ENCODE measurements at places on chromosomes 13 and 19.

GRCh38 chr13:98652721-98653462, 76.0 kb upstream of the STK24 start:
- no peak for DNase-seq

DNA sequence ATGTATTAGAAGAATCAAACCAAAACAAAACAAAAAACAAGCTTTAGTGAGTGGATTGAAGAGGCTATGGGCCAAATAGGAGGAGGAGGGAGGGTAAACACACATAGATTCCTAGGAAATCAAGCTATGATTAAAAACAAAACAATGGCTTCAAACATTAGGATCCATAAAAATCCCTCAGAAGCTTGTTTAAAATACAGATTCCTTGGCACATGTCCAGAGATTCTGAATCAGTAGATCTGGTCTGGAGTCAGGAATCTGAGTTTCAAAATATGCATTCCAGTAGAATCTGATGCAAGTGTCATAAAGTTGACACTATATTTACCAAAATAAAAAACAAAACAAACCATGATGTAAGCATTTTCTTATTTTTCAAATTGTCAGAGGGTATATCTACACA, 692.8 kb upstream of the SGCG start:
- DNase-seq, result no peak

DNA sequence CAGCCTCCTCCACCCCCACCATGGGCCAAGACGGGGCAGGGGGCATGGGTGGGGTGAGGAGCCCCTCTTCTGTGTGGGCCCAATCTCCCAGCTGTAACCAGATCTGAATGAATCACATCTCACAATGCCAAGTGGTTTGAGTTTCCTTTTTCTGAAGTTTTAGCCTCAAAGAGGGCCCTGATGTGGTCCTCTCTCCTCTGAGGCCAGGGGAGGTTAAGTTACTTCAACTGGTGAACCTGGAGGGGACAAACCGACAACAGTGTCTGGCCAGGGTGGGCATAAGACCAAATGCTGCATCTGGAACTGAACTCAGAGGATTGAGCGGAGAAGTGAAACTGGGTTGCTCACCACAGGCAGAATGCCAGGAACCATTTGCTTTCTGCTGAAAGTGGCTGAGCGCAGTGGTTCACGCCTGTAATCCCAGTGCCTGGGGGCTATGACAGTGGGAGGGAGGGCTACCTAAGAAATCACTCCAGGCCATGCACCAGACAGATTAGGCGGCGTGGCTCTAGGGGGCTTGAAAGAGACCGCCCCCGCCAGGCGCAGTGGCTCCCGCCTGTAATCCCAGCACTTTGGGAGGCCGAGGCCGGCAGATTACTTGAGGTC, 15.4 kb upstream of the IRGC start:
- peak; percentile 53 for DNase-seq

DNA sequence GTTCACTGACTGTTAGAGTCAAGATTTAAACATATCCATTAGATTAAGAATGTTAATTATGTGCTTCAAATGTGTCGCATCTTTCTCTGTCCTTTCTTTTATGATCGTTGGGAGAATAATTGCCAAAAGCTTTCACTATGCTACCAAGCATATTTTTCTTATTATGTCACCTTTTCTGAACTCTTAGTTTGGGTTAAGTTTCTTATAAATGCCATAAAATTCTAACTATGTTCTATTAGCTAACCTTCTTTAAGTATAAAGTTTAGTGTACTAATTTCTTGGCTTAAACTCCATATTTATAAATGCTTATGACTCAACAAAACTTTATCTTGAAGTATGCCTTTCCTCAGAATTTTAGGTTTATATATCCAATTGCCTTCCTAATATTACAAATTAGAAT, 1759.4 kb downstream of the PCDH9 start:
- no peak for DNase-seq

GRCh38 chr13:27481766-27482165, 31.4 kb upstream of the MTIF3 start:
- DNase-seq, result peak; percentile 56

DNA sequence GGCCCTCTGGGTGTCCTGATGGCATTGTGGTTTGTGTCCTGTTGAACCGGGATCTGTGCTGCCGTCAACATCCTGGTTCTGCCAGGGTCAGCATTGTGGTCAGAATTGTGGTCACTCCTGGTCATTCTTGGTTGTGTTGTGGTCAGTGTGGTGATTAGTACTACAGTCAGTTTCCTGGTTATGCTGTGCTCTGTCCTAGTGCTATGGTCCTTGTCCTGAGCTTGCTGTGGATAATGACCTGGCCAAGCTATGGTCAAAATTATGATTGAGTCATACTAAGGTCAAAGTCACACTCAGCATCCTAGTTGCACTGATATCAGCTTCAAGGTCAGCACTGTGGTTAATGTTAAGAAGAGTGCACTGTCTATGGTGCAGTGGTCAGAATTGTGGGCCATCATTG, 4.5 kb upstream of the OLFM2 start:
- no peak for DNase-seq

- no peak for DNase-seq
Observed at GRCh38 chr13:48647625-48648024, 6.1 kb upstream of the CYSLTR2 start.

DNA sequence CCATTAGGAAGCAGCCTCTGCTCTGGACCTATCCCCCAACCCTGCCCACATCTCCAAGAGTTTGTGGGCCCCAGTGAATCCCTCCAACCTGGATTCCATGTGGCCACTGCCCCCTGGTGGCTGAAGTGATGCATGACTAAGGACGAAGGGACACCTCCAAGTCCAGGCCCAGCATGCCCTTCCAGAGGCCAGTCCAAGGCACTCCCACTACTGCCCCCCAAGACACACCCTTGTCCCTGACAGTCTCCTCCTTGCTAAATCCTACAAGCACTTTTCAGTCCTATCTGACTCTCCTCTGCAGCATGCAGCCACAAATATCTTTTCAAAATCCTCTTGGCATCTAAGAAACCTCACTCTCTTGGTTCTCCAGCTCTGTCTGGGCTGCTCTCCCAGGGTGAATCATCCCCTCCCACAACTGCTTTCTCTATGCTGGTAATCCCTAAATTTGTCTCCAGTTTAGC, 33.0 kb downstream of the DEDD2 start:
- peak; percentile 77 for DNase-seq

DNA sequence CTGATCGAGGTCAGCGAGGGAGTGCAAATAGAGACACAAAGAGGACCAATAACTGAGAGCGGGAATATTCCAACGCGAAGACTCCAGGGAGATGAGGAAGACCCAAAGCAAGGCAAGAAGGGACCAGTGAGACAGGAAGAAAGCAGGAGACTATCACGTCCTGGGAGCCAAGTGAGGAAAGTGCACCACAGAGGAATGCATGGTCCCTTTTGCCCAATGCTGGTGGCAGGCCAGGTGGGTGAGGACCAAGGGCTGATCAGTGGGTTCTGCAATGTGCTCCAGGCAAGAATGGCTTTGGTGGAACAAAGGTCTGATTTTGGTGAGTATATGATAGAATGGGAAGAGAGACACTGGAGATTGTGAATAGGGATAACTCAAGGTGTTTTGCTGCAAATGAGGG, 25.4 kb downstream of the CHST8 start:
- no peak for DNase-seq

DNA sequence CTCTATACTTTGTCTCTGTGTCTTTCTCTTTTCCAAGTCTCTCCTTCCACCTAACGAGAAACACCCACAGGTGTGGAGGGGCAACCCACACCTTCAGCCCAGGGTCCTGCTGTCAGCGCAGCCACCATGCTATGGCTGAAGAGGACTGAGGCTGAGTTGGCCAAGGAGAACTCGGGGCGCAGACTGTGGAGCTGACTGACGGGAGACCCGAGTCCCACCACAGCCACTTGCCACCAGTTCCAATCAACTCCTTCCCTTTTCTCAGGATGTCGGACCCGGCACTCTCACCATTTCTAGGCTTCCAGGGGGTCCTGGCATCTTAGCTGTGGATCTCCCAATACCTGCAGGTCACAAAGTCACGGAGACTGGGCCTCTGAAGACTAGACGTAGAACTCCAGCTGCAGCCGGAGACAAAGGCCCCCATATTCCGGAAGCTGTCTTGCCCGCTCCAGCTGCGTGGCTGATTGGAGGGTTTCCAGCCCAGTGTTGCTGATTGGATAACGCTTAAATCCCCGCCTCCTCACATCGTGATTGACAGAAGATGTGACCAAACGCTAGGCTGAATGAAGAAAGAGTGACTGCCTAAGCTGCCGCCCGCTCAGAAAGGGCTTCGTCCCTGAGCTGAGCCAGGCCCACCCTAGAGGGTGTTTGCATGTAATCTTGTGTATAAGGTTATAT, 63.6 kb downstream of the ZNF429 start:
- DNase-seq, result peak; percentile 94

DNA sequence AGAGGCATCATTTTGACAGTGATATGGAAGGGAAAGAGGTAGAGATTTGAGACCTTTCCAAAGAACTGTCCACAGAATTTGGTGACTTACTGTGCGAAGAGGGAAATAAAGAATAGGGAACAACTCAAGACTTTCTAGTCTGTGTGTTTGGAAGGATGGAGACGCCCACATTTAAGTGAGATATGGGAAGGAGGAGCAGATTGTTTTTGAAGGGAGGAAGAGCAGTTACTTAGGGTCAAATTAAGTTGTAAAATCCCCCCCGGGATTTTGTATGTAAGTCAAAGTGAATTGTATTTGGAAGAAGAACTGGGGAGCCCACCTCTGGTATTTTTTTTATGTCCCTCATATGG, 1.2 kb downstream of the USPL1 start:
- no peak for DNase-seq

GRCh38 chr19:5251096-5252065, 89.2 kb downstream of the PTPRS start:
- DNase-seq, result peak; percentile 49

DNA sequence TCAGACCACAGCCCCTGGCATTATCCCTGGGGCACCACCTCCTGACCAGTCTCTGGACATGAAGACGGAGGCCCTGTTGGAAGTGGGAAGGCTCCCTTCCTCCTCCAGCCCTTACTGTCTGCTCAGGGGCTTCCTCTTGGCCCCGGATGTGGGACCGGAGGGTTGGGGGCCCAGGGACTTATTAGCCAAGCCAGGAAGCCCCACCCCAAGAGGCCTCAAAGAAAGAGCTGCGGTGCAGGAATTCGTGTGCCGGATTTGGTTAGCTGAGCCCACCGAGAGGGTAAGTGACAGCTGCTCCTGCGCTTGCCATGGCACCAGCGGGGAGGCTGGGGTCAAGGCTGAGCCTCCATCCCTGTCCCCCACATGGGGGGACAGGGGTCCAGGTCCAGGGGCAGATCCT, at the start of gene RETN:
Gene RETN (plus strand): TSS at position 208 of the 400 bp plus-strand sequence. CDS start 278 bp downstream, outside the sequence.
- DNase-seq, result no peak

- no peak for DNase-seq
Observed at GRCh38 chr13:45527699-45528462, 63.1 kb downstream of the COG3 start.

GRCh38 chr13:110294146-110294545, 12.8 kb downstream of the COL4A1 start:
- DNase-seq, result no peak

DNA sequence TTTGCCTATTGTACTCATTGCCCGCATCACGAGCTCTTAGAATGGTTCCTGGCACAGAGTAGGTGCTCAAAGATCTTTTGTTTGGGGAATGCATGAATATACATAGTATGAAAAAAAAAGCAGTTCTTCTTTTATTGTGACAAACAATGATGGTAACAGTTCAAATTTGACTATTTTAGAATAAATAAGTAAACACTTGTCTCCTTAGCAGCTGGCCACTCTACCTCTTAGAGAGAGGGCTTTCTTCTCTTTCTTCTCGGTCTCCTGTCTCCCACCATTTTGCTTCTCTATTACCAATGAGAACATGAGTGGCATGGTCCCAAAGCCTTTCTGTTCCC, 639 bp upstream of the SLAIN1 start:
- no peak for DNase-seq

All from adrenal gland (tissue), 19 donors.